ENCODE measurements at places on chromosomes 7 and 10.
A peak's percentile ranks its signal among the peaks of the same experiment; 100 is the strongest.

DNA sequence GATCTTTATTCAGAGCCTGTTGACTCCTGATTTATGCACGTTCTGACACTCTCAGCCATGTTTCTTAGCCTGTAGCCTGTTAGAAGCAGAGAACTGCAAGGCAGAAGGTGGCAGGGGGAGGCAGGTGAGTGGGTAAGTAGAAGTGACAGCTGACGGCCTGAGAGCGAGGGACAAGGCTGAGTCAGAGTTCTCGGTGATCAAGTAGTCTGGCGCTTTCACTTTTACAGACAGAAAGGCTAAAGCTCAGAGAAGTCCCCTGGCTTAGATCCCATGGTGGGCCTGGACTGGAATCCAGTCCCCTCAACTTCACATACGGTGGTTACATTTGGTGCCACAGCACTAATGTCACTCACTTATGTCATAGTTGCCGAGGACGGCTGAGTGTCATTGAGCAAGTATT is 139.0 kb downstream of the TACC2 start:
- DNase-seq, result no peak

DNA sequence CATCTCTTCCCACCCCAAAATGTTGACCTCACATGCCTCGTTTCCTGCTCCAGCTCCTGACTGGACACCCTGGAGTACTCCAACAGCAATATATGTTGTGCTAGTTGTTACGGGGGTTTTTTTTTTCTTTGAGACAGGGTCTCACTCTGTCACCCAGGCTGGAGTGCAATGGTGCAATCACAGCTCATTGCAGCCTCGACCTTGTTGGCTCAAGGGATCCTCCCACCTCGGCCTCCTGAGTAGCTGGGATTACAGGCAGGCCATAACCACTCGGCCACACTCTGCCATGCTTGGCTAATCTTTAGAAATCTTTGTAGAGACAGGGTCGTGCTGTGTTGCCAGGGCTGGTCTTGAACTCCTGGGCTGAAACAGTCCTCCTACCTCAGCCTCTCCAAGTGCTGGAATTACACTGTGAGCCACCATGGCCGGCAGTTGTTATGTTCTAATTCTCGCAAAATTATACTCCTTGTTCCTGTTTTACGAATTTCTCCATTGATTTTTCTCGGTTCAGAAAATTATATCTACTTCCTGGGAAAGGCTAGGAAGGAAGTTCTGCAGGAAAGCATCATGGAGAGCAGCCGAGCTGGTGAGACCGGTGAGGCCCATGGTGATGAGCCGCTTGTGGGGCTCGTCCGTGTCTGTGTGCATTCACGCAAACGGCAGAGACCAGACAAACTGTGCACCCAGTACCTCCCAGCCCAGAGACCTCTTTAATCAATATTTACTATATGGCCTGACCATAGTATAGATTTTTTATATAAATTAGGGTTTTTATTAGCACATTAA is 52.4 kb upstream of the DNAJB6 start:
- no peak for DNase-seq

DNA sequence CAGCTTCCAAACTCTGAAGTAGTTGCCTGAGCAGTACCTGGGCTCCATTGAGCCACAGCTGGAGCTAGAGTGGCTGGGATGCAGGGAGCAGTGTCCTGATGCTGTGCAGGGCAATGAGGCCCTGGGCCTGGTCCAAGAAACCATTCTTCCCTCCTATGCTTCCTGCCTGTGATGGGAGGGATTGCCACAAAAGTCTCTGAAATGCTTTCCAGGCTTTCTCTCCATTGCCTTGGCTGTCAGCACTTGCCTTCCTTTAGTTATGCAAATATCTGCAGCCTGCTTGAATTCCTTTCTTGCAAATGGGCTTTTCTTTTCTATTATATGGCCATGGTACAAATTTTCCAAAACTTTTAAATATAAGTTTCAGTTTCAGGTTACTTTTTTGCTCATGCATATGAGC is 972.2 kb upstream of the MBL2 start:
- DNase-seq, result no peak

DNA sequence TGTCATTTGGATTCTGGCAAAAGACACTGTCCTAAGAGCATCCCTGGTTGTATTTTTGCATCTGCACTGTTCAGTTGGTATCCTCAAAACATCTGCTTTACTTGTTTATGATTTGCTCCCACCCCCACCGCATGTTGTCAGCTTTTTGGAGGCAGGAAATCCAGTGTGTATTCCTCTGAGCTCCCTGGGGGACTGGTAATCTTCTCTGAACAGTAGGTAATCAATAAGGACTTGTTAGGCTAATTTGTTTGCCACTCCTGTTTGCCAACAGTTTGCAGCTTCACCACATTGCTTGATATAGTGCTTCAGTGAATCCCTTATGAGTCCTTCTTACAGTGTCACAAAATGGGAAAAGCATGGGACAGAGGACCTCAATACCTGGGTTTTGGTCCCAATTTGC is 49.1 kb downstream of the FEZF1 start:
- peak; percentile 33 for DNase-seq

DNA sequence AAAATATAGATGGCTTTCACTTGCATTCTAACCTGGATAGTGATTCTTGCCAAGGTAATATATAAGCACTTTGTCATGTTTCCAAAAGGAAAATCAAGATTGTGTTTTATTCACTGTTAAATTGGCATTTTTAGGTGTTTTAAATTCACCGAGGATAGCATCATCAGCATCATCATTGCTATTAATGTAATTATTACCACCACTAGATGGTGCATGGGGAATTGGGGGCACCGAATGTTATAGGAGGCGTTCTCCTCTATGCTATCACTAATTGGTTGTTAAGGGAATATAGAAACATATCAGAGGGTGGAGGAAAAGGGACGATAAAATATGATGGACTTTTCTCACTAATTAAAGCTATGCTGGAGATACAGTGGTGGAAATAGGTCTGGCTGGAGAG is 95.5 kb downstream of the CELF2 start:
- no peak for DNase-seq

DNA sequence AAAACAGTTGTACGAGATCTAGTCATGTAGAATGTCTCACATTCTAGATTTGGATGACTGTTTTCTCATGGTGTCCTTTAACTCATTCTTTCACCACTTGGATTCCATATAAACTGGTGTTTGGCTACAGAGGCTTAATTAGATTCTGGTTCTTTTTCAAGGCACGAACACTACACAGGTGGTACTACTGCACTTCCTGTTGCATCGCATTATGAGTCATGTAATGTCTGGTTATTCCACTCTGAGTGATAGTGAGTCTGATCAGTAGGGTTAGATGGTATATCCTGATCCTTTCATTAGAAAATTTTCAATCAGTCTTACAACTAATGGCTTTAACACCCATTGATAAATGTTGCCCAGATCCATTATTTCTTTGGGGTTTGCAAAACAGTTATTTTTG is 11.2 kb upstream of the AKAP9 start:
- no peak for DNase-seq

DNA sequence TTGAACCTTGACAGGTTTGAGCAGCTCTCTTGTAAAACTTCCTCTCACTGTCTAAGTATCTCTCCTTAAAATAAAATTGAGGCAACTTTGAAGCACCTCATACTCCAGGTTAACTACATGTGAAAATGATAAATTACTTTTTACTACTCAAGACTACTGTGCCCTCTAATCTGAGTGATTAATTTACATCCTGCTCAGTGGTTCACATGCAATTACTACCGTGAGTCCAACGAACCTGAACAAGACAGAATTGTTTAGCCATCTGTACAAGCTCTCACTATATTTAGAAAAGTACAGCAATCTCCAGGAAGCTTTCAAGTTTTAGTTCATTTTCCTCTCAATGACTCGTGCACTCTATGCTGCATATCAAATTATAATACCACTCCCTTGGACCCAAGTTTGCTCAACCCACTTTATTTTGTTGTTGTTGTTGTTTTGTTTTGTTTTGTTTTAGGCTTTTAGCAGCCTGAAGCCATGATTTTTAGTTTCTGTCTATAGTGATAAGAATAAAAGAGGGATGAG is 21.2 kb downstream of the PDE1C start:
- DNase-seq, result no peak

GRCh38 chr10:61244261-61244775 is 208.9 kb downstream of the TMEM26 start:
- DNase-seq, result no peak

DNA sequence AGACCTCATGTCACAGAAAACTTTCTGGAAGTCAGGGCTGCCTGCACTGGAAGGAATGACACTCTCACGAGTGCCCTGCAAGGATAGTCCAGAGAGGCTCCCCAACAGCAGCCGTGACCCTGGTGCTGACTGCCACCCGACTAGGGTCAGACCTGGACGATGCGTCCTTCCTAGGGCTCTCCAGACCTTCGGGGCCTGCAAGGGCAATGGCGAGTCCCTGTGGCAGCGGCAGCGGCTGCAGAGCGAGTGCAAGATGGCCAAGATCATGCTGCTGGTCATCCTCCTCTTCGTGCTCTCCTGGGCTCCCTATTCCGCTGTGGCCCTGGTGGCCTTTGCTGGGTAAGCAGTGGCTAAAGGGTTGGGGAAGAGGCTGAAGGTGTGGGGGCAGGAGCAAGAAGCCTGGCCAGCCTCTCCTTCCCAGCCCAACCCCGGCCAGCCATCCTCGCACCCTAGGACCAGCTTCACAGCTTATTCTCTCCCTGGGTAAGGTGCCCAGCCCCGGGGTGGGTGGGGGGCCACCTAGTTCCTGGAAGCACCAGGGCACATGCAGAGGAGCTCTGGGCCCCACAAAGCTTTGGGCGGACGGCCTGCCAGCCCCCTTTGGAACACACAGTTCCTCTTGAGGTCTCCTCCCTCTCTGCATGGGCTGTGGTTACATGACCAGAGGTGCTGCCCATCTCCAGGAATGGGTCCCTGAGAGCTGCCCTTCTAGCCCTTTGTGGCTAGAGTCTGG is 5.5 kb downstream of the OPN4 start:
- DNase-seq, result no peak

DNA sequence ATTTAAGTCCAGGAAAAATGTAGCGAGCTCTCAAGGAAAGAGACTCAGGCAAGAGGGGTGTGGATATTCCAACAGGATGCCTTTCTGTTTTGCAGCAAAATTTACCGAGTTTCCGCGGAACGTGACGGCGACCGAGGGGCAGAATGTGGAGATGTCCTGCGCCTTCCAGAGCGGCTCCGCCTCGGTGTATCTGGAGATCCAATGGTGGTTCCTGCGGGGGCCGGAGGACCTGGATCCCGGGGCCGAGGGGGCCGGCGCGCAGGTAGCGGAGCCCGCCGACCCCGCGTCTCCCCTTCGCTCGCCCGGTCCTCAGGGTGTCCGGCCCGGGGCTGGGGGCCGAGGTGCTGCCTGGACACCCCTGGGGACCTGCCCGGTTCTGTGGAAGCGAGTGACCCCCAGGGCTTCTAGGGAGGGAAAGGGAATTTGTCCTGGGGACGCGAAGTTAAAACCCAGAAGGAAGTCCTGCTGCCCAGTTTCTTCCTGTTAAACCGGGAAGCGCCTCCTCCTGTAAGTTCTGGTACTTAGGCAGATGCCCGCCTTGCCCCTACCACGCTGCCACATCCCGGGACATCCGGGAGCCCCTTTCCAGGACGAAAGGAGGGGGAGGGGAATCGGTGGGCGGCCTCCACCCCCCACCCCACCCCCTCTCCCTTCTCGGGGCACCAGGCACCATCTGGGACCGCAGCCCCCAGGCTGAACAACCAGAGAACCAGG is 2.5 kb downstream of the VSTM2A start:
- DNase-seq, result no peak

DNA sequence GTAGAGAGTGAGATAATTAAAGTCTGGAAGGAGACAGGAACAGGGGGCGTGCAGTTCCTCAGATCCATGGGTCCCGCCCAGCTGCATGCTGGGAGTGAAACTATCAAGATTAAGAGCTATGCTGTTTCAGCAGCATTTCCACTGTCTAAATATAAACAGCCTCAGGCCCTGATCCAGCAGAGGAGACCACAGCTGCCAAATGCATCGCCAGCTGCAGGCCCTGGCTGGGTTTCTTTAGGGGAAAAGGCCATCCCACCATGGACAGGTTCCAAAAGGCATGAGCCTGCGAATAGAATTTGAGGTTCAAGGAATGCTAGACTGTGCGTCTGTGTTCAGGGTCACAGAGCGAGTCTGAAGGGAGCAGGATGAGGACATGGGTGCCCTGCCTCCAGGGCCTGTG is 411.4 kb downstream of the PAXIP1 start:
- DNase-seq, result peak; percentile 89

- no peak for DNase-seq
These were observed 7.3 kb downstream of the KMT2E start for GRCh38 chr7:105021352-105021751.

DNA sequence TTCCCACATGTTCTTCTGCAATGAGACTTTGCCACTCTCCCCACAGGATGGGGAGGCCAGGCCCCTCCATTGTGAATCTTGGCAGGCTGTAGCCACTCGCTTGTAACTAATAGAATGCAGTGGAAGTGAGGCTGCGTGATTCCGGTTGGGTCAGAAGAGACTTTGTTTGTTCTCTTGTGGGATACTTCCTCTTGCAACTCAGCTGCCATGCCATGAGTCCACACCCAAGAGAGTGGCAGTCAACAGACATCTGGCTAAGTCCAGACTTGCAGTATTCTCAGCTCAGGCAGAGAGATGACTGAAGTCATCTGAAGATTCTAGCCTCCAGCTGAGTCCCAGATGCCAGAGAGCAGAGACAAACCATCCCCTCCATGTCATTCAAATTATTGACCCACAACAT is 153.4 kb upstream of the GDF10 start:
- no peak for DNase-seq

DNA sequence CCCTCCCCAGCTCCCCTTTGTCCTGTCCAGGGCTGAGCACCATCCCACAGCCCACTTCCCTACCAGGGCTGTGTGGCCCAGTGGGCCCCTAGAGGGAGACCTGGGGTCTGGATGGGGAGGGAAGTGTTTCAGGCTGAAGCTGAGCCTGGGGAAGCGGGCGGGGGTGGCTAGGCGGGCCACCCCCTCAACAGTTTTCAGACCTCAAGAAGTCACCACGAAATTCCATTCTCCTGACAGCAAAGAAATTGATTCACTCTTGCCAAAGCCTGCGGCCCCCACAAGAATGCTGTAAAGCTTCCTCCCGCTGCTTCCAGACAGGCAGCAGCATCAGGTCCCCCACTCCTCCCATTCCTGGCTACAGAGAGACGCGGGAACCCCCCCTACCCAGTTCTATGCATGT is 2.5 kb upstream of the LFNG start:
- no peak for DNase-seq

- peak; percentile 6 for DNase-seq
These were observed 167.9 kb upstream of the SLC26A5 start for GRCh38 chr7:103613655-103614642.

- no peak for DNase-seq
These were observed 36.4 kb upstream of the FERD3L start for GRCh38 chr7:19181634-19182033.

GRCh38 chr7:139992353-139993044 is 70.3 kb downstream of the PARP12 start:
- no peak for DNase-seq

All from COR-L47 (cell line).